ENCODE measurements at places on chromosomes 13 and 19.

GRCh38 chr19:10670876-10671804 is 17.0 kb downstream of the ILF3 start:
- no peak for DNase-seq

GRCh38 chr19:39083983-39084731 is at the start of gene ACP7:
ACP7 (plus strand) TSS chr19:39084368; CDS start chr19:39085270, 902 bp downstream.
- DNase-seq: no peak

DNA sequence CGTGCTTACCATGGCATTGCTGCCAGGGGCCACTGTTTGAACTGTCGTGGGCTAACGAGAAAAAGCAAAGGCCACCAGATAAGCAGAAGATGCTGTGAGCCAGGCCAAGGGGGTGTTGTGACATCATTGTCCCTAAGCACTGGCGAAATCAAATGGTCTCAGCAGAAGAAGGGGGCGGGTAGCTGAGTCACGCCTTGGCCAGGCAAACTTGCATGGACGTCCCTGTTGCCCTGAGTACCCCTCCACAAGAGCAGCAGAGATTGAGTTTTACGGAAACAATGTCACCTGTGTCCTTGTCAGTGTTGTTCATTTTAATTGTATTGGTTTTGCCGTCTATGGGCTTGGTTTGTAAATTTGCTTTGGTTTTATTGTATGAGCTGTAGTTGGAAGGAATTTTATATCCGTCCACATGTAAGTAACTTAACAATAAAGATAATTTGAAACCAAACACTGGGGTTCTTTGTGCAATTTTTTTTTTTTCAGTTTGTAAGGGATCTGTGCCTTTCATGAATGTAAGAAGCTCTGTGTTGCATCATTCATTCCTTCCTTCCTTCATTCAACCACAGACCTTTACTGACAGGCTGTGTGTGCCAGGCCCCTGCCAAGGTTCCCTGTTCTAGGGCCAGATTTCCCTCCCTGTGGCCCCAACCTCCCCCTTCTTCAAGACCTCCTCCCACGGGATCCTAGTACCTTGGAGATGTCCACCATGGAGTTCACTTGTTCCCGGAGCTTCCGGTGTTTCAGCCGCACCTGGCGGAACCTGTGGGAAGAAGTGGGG is 12.3 kb downstream of the KCNN4 start:
- DNase-seq: no peak

- DNase-seq: no peak
Measured at GRCh38 chr19:44677019-44677811, 5.9 kb downstream of the CEACAM19 start.
